Femur (tissue), 1 donor: ENCODE measurements at places on chromosomes 1 and 21.
A peak's percentile ranks its signal among the peaks of the same experiment; 100 is the strongest.

DNA sequence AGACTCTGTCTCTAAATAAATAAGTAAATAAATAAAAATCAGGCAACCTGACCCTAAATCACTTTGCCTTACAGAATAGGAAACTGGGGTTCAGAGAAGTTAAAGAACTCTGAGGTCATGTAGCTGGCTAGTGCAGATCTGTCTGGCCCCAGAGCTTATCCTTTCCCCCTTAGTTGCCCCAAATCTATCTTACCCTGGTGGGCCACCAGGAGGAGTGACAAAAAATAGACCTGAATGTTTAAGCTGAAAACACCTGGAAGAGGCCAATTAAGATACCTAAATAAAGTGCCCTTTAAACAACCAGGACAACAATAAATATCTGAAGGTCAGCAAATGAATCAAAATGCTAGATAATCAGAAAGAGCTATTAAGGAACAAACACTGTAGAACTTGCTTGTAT is 59.7 kb downstream of the TEX35 start:
- DNase-seq = no peak

DNA sequence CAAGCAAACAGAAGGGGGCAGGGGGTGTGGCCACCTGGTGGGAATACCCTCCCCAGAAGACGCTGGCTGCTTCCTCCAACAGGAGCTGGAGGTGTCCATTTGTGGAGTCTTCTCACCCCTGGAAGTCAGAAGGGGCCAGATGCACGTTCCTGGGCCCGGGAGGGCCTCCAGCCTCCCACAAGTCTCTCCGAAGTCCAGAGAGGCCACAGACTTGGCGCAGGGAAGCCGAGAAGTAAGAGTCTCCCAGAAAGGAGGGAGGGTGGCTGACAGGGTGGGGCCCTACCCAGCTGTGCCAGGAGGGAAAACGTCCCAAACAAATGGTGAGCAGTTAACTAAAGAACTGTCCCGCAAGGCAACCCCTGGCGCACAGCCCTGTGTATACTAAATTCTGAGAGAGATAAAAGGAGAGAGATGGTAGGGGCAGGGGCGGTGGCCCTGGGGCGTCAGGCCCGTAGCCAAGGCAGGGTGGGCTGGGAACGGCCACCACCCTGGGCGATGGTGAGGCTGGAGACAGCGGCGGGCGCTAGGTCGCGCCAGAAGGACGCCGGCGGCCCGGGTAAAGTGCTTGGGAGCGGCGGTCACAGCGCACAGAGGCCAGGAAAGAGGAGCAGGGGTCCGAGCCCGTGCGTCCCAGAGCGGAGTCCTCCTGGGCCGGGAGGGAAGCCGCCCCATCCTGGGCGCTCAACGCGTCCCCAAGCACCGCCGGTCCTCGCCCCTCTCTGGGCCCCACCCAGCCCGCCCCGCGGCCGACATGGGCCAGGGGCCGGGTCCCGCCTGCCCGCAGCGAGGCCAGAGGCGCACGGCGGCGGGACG is 1.2 kb downstream of the CHD5 start:
- no peak for DNase-seq

- no peak for DNase-seq
These were observed 20.9 kb upstream of the MAN1A2 start for GRCh38 chr1:117346206-117346928.

DNA sequence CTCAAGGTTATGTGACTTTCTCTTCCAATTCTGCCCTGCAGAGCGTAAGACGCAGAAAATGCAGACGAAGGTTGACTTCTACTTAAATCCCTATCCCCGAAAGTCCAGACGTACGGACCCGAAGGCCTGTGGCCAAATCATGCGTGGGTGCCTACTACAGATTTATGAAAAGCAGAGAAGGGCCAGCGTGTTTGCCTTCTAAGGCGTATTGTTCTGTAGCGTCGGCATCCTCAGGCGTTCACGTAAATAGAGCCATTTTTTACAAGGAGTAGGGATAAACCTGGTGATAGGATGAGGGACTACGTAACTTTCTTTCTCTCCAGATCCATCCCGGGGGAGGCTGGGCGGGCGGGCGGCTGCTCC is 222 bp upstream of the GIPC2 start:
- no peak for DNase-seq

- DNase-seq = no peak
These were observed 15.4 kb upstream of the SELENON start for GRCh38 chr1:25784575-25785051.

DNA sequence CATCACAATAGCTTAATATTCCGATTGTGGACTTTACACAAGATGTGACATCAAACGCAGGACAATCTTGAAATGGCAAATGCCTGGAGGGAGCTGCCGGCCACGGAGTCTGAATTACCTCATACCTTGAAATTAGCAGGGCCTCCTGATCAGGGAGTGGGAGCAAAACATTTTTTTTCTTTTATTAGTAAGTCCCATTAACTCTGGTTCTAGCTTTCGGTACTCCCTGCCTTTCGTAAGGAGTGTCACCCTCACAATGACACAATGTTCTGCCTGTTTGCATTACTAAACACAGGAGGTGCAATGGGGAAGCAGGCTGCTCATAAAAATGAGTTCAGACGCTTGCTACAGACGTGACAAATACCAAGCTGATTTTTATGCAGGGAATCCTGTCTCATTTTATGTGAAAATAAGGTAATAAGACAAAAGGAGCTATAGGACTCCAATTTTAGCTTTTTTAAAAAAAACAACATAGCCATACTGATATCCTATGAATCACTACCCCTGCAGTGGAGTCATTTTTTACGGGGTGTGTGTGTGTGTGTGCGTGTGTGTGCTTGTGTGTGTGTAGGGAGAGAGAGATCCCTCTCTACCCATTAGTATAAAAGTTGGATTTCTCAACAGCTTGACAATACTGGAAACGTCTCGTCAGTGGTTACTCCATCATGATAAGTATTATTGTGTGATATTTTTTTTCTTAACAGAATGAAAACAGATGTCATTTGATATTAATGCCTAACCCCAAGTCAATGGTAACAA is 205.1 kb upstream of the RUNX1 start:
- DNase-seq = no peak

- DNase-seq = no peak
These were observed 26.8 kb upstream of the ATP5PO start for GRCh38 chr21:33942426-33942825.

DNA sequence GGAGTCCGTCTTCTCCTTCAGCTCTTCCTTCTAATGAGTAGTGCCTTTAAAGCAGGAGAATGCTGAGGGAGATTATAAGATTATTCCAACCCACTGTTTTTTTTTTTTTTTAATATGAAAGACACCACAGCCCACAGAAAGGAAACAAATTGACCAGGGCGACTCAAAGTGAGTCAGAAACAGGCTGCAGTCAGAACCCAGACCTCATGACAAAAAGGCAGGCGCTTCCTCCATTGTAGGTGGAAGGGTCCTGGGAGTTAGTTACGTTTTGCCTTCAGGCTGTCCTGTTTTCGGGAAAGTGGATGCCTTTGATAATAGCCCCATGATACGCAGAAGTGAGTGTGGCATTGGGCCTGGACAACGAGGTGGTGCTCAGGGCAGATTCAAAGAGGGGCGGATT is 21.0 kb downstream of the PLXNA2 start:
- DNase-seq = no peak

GRCh38 chr1:168428063-168428731 is 115.6 kb downstream of the XCL2 start:
- peak; percentile 27 for DNase-seq

DNA sequence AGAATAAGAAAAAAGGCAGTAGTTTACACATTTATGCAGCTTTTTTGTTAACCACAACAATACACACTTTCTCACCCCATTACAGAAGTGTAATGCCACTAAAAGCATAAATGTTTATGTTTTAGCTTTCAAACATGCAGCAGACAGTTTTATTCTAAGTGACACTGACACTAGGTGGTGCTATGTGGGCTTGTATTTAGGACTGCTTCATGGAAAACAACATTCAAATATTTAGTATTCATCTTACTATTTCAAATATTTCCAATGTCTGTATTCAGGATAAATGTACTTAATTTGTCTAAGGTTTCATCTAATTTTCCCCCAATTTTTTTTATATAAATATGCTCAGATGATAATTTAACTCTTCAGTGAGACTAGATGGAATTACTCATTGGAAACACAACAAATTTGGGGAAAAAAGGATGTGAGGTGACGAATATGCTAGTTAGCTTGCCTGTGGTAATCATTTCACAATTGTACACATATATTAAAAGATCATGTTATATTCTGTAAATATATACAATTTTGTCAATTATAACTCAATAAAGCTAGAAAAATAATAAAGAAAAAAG is 71.4 kb downstream of the USP1 start:
- DNase-seq = no peak

DNA sequence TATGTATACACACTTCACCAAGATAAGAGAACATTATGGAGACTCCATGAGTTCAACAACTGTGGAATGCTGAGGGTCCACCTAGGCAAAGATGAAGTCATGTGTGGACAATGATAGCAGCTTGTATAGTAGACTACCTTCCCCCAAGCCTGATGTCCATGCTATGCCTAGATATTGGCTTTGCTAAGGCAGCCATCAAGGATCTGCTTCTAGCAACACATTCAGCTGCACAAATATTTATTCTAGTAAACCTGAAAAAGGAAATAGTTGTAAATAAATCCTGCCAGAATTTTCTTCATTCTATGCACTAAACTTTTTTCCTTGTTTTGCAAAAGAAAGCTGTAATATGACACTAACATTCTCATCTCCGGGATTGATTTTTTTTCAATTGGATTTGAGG is 7.0 kb upstream of the LPAR3 start:
- no peak for DNase-seq

DNA sequence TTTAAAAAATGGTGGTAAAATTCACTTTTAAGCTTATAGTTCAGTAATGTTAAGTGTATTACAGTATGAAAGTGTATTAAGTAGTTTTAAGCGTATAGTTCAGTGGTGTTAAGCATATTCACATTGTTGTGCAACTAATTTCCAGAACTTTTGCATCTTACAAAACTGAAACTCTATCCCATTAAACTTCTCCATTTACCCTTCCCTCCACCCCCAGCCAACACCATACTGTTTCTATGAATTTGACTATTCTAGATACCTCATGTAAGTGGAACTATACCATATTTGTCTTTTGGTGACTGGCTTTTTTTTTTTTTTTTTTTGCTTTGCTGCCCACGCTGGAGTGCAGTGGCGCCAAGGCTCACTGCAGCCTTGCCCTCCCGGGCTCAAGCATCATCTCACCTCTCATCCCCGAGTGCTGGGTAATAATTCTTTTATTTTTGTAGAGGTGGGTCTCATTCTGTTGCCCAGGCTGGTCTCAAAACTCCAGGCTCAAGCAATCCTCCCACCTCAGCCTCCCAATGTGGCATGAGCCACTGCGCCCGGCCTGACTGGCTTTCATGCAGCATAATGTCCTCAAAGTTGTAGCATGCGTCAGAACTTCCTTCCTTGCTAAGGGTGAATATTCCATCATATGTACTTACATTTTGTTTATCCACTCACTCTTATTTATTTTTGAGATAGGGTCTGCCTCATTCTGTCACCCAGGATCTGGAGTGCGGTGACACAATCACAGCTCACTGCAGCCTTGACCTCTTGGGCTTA is 45.1 kb upstream of the BMP8B start:
- no peak for DNase-seq

- DNase-seq = no peak
These were observed 262.5 kb downstream of the GRIK1 start for GRCh38 chr21:29677326-29677725.

DNA sequence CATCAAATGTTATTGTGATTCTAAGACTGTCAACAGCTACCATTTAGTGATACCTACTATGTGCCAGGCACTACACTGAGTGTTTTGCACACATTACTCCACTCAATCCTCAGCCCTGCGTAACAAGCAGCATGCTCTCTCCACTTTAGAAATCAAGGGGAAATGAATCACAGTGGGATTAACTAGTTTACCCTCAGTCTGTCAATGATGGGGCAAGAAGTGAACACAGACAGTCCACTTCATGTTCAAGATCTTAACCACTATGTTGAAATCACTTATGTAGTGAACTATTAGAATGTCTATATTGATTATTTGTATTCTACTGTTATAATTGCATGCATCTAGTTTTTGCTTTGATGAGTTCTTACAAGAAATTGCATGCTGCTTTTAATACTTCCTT is 165.3 kb downstream of the LTN1 start:
- no peak for DNase-seq

DNA sequence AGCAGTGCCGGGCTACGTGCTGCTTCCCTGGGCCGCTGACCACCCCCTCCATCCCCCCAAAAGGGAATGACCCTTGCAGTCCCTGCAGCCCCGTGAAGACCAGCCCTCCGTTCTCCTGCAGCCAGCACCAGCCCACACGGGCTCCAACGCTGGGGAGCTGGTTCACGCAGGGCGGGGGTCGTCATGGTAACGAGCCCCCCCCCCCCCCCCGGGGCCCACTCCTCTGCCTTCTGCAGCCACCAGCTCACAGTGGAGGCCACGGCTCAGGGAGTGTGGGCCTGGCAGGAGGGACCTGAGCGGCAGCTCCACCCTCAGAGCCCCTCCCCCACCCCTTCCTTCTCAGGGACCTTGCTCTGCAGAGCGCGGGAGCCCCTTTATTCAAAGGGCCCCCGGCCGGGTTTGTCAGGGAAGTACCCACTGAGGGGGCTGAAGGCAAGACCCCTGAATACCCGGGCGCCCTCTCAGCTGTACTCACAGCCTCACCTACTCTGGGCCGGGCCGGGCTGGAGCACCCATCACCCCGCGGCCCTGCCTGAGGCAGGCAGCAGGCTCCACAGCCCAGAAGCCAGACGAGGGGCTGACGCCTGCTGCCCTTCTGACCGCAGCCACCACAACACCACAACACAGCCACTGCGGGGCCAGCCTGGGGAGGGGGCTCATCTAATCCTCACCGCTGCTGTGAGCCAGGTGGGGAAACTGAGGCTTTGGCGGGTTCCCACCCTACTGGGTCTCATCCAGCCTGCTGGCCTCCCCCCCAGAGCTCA is 12.6 kb downstream of the MEGF6 start:
- no peak for DNase-seq

GRCh38 chr1:29502225-29502910 is 266.0 kb downstream of the PTPRU start:
- DNase-seq = no peak

- DNase-seq = no peak
These were observed 44.2 kb downstream of the WLS start for GRCh38 chr1:68188060-68188538.

DNA sequence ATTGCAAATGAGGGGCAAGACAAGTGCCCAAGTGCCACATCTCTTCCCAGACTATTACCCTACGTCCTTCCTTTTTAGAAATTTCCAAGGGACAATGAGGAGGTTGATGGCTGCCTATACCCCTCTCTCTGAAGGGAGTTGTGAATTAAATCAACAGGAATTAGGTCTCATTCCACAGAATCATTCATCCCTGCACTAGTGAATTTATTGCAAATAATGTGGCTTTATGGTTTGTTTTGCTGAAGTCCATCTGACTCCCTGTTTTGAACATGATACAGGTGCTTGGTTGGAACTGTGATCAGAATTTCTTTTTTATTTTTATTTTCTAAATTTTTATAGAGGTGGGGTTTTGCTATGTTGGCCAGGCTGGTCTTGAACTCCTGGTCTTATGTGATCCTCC is 34.3 kb upstream of the THEM4 start:
- no peak for DNase-seq

DNA sequence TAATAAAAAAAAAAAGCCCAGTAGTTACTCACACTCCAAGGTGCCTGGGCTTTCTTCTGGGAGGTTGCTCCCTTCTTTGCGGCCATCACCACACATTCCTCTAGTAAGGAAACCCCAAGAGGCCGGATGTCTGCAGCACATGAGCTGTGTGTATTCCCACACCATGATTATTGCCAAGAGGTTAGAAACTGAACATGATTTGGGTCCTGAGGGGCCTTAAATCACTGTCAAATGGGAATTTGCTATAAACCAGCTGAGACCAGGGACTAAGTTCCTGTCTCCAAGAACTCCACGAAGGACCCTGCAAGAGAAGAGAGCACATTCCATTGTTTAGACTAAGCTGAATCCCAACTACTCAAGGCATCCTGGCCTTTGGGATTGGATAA is 85.3 kb upstream of the SSX2IP start:
- no peak for DNase-seq
